Transverse colon (tissue), 4 donors: ENCODE measurements at places on chromosomes 11 and 22.

- no peaks in the 10 kb centered on the region for H3K36me3 ChIP-seq
- no peak for DNase-seq
- peaks cover 8% of the 10 kb centered on the region for H3K4me1 ChIP-seq
- H3K27me3 ChIP-seq: no peaks in the 10 kb centered on the region
- H3K4me3 ChIP-seq: no peak overlapping the region
Observed at GRCh38 chr11:119784421-119784820, 55.4 kb upstream of the NECTIN1 start.

DNA sequence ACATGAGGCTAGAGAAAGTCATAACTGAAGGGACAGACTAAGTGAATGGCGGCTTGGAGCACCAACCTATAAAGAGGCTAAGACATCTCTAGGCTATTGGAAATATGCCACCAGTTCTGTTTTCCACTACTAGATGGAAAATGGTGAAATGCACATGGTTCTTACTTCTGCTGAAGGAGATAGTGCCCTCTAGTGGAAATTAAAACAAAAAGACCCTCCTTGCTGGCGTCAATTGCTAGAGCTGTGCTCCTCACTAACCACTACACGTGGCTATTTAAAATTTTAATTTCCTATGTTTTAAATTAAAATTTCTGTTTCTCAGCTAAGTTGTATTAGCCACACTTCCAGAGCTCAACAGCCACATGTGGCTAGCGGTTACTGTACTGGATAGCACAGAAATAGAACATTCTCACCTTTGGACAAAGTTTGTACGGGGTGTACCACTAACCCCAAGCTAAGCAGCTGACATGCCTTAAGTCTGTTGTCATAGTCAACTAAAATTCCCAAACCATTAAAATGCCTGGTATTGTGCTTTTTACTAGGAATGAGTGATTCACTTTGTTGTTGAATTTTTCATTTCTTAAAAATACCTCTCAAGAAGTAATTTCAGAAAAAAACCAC lies 34.1 kb upstream of the CALCA start:
- no peaks in the 10 kb centered on the region for H3K4me1 ChIP-seq
- H3K4me3 ChIP-seq: no peak overlapping the region
- DNase-seq: no peak
- H3K36me3 ChIP-seq: no peaks in the 10 kb centered on the region

- DNase-seq: no peak
- H3K27ac ChIP-seq: peak overlapping the region; percentile 32
- H3K36me3 ChIP-seq: no peaks in the 10 kb centered on the region
- H3K27me3 ChIP-seq: no peaks in the 10 kb centered on the region
- no peak overlapping the region for H3K4me3 ChIP-seq
Observed at GRCh38 chr11:86116386-86116726, 47.5 kb upstream of the PICALM start.

GRCh38 chr11:114784216-114784615 lies 105.9 kb downstream of the NXPE2 start:
- no peaks in the 10 kb centered on the region for H3K36me3 ChIP-seq
- H3K4me3 ChIP-seq: no peak overlapping the region
- H3K4me1 ChIP-seq: no peaks in the 10 kb centered on the region
- H3K27ac ChIP-seq: no peak overlapping the region
- no peaks in the 10 kb centered on the region for H3K27me3 ChIP-seq
- no peak for DNase-seq

DNA sequence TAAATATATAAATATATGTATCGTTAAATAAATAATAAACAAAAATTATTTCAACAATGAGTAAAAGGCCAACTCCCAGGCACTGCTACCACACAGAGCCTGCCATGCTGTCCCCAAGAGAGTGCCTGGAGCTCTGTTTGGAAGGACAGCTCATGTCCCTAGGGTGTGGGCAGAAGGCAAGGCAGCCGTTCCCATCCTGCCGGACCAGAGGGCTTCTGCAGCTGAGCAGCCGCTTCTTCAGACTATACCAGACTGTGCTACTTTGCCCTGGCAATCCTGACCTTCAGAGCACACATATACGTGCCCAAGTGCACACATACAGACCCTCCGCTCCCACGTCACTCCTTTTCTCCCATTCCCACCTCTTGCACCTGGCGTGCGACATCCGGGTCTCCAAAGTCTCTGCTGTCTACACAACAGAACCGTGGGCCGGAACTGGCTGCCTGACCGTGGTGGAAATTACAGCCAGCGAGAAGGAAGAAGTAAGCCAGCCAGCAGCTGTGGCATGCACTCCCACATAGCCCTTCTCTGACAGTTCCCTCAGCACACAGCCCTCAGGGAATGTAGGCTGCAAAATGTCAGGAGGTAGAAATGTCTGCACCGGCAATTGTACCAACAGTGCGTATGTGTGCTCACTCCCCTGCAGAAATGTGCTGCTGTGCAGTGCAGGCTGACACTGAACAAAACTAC lies 24.0 kb downstream of the PAX6 start:
- H3K27me3 ChIP-seq: no peaks in the 10 kb centered on the region
- no peak overlapping the region for H3K27ac ChIP-seq
- no peaks in the 10 kb centered on the region for H3K36me3 ChIP-seq
- no peak for DNase-seq
- no peak overlapping the region for H3K4me3 ChIP-seq

- peak overlapping the region; percentile 26 for H3K27ac ChIP-seq
- H3K36me3 ChIP-seq: no peaks in the 10 kb centered on the region
- H3K4me3 ChIP-seq: no peak overlapping the region
- DNase-seq: peak; percentile 4
- H3K4me1 ChIP-seq: peaks cover 7% of the 10 kb centered on the region
- no peaks in the 10 kb centered on the region for H3K27me3 ChIP-seq
Observed at GRCh38 chr11:76663912-76664440, 6.6 kb downstream of the LRRC32 start.

DNA sequence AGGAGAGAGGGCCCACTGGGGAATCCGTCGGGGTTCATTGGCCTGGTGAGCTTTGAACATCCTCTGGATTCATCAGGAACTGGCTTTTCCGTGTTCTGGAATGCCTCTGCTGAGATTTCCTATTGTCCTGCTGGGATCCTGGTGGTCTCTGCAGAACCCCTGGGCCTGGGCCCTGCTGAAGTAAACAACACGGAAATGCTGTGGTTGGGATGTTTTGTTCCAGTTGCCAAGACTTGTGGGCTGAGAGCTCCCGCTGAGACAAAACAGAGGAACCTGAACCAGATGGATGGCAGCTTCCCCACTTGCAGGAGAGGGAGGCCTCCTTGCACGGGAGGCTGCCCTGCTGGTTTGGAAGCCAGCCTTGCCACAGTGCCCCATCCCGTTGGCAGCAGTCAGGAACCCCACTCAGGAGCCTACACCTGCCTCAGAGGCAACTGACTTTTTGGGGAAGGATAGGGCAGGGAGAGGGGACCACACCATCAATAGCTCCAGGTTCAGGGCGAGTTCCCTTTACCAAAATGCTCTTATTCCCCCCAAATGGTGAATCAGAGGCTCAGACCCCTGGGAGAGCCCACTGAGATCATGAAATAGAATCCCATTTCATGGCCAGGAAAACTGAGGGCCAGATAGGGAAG lies 60.7 kb downstream of the LRRC32 start:
- no peak overlapping the region for H3K4me3 ChIP-seq
- peaks cover 18% of the 10 kb centered on the region for H3K4me1 ChIP-seq
- DNase-seq: no peak
- no peaks in the 10 kb centered on the region for H3K27me3 ChIP-seq

DNA sequence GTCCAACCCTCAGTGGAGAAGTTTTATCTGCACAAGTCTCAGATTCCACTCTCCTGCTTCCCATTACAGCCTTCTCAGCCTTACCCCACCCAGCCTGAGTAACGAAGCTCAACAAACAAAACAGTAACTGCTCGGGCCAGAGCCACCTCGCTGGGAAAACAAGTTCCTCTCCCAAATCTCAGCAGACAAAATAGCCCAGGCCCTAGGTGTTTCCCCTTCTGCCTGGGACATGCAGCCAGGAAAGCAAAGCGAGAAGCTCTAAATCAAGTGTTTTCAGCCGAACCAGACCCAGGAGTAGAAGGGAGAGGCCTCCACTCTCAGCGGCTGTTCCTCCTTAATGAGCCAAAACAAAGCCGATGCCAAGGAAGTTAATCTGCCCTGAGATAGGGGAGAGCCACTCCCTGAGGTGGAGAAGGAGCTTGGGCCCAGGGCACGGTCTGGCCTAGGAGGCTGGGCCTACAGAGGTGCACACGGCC lies 44.0 kb downstream of the LIF start:
- peaks cover 4% of the 10 kb centered on the region for H3K4me1 ChIP-seq
- peak; percentile 77 for DNase-seq
- peak overlapping the region; percentile 67 for H3K27ac ChIP-seq
- H3K27me3 ChIP-seq: no peaks in the 10 kb centered on the region
- no peak overlapping the region for H3K4me3 ChIP-seq
- H3K36me3 ChIP-seq: no peaks in the 10 kb centered on the region

DNA sequence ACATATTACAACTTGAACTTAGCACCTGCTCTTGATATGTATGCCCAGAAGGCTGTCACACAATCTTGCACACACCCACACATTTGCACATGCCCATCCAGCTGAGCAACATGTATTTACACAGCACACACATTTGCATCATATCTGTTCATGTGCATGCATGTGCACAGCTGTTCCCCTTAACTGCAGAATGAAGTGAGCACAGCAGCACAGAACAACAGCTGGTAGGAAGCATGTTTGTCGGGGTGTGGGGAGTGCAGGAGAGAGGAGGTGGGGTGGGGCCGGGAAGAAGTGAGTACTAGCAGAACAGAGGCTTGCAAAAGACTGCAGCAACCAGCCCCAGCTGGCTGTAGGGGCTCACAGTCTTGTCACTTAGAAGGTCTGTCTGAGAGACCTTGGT lies 296.5 kb downstream of the KIRREL3 start:
- no peak overlapping the region for H3K4me3 ChIP-seq
- H3K27me3 ChIP-seq: no peaks in the 10 kb centered on the region
- H3K27ac ChIP-seq: no peak overlapping the region
- no peaks in the 10 kb centered on the region for H3K4me1 ChIP-seq
- DNase-seq: no peak
- H3K36me3 ChIP-seq: no peaks in the 10 kb centered on the region

- DNase-seq: peak; percentile 82
- no peak overlapping the region for H3K27ac ChIP-seq
- no peaks in the 10 kb centered on the region for H3K27me3 ChIP-seq
- peaks cover 14% of the 10 kb centered on the region for H3K4me1 ChIP-seq
- H3K36me3 ChIP-seq: peaks cover 43% of the 10 kb centered on the region
Observed at GRCh38 chr11:3037040-3037944, 19.9 kb downstream of the CARS1 start.
